ENCODE measurements at places on chromosomes 3 and 15.

- DNase-seq, result no peak
These were observed 19.3 kb upstream of the DPPA4 start for GRCh38 chr3:109356442-109357155.

DNA sequence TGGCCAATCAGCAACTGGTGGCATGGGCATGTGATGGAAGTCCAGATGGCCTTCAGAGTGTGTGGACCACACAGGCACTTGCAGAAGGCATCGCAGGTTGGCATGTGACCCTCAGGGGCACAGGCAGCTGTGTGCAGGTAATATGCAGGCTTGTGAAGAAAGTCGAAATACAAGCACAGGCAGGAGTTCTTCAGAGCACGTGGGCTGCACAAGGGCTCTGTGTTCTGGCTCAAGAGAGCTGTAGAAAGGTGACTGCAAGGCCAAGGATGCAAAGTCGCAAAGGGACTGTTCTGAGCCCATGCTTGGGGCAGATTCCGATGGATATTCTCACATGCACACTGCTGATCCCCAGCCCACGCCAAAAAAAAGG is 8.3 kb downstream of the LRRC2 start:
- DNase-seq, result no peak

GRCh38 chr15:92014281-92015030 is 160.9 kb downstream of the SLCO3A1 start:
- no peak for DNase-seq

- DNase-seq, result no peak
These were observed 205.7 kb downstream of the UACA start for GRCh38 chr15:70557521-70558258.

- no peak for DNase-seq
These were observed 540.9 kb downstream of the MAGI1 start for GRCh38 chr3:65497846-65498245.

- peak; percentile 53 for DNase-seq
These were observed 114.7 kb downstream of the GADL1 start for GRCh38 chr3:30779686-30780287.

GRCh38 chr3:117887901-117888300 is 1146.7 kb downstream of the IGSF11 start:
- DNase-seq, result no peak

- peak; percentile 58 for DNase-seq
These were observed 46.9 kb downstream of the CHSY1 start for GRCh38 chr15:101204739-101205535.

DNA sequence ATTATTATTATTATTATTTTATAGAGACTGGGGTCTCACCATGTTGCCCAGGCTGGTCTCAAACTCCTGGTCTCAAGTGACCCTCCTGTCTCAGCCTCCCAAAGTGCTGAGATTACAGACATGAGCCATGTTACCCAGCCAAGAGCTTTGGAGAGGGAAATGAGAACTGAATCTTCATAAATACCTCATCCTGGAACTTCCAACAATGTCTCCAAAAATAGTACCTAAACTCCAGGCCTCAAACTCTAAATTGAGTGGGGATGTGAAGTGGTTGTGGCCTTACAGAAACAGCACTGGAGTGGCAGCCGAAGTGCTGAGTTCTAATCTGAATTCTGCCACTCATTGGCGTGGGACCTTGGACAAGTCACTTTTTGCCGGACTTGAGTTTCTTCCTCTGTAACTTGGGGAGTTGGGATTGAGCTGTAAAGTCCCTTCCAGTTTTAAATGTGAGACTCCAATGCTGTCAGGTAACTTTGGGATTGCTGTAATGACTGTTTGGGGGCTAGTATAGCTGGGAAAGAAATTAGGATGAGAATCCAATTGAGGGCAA is 10.0 kb upstream of the SRP14 start:
- DNase-seq, result no peak

- DNase-seq, result no peak
These were observed 18.3 kb upstream of the EHD4 start for GRCh38 chr15:41990691-41991090.

DNA sequence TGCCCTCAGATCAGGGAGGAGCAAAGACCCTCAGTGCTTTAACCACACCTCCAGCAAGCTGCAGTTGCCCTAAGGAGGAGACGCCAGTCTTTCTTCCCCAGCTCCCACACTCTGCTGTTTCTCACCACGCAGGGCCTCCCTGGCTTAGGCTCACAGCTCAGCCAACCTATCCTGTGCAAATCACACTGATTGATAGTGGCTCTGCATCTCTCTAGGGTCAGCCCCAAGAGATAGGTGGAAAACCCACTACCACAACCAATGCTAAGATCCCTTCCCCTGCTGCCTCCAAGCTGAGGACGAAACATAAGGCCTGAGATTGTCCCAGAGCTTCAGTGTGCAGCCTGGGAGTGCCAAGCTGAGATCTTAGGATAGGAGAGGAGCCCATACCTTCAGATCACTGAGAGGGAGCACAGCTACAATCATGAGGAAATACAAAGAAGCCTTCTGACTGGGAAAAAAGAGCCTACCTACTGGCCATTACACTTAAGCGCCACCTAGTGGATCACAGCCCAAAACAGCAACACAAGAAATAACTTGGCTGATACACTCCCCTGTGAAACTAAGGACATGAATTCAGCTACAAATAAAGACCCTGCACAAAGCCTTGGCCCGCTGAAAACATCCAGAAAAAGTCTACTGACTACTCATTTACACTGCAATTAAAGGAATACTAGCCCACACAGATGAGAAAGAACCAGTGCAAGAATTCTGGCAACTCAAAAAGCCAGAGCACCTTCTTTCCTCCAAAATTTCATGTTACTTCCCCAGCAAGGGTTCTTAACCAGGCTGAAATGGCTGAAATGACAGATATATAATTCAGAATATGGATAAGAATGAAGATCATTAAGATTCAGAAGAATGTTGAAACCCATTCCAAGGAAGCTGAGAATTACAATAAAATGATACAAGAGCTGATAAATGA is 271.5 kb upstream of the DCBLD2 start:
- DNase-seq, result peak; percentile 83

DNA sequence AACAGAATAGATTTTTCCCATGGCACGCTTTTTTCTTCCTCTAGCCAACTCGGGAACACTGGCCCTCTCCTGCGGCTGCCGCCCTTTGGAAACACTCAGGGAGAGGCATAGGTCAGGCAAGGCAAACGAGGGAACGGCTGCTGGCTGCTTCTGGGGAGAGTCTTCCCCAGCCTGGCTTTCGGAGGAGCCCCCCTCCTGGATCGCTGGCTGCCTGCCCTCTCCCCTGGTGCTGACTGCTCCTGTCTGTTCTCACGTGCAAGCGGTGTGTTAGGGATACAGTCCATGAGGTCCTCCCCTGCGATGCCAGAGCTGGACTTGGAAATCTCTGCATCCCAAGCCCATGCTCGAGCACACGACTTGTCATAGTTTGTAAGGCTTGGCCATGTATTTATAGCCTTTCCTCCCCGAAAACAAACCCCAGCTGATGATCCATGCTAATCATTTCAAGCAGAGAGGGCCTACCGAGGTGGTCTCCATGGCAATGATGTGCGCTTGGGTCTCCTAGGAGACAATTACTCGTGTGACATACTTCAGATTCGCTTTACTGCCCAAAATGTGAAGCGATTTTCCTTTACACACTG is 315.6 kb upstream of the ATP10A start:
- no peak for DNase-seq

DNA sequence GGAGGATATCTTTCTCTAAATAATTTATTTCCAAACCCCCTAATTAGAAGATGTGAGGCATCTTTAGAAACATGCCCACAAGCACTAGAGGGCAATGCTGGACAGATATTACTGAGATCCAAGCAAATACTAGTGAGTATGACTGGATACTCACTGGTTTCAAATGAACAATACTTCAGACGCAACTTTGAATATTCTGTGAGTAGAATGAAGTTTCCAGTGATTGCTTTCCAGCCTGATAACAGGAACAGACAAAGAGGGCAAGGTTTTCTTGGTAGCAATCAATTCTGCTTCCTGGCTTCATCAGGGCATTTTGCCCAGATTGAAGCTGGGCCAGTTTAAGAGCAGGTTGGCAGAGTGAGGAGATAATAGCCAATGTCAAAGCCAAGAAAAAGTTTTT is 442.6 kb upstream of the PDZRN3 start:
- peak; percentile 4 for DNase-seq

DNA sequence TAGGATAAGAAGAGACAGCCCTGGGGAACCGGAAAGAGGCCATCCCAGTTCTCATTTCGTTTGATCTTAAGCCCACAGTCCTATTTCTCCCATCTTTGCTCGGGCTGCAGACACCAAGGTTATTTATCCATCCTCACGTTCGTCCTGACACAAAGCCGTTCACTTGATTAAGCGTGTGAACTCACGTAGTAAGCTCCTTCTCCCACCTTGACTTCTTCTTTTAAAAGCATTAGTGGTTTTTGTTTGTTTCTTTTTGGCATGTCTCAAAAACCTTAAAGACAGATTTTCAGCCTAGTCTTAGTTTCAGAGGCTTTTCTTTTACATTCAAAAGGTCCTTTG is 70.9 kb downstream of the TGFBR2 start:
- no peak for DNase-seq

- DNase-seq, result no peak
These were observed 53.8 kb downstream of the CCR1 start for GRCh38 chr3:46154311-46154710.

DNA sequence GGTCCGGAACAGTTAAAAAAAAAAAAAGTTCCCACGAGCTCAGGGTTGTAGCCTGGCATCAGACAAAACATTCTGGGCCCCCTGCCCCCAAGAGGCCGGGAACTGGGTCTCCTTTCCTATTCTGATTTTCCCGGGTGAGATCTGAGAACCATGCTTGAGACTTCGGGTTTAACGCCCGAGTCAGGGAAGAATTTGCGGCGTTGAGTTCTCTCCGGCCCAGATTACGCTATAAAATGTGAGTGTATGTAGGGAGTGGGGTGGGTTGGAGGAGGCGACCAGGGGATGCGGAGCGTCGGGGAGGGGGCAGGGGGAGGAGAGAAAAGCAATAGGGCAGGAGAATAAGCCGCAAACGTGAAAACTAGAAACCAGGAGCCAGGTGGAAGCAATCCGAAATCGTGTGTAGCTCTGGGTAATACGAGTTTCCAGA is 2.7 kb downstream of the ZIC1 start:
- peak; percentile 27 for DNase-seq

DNA sequence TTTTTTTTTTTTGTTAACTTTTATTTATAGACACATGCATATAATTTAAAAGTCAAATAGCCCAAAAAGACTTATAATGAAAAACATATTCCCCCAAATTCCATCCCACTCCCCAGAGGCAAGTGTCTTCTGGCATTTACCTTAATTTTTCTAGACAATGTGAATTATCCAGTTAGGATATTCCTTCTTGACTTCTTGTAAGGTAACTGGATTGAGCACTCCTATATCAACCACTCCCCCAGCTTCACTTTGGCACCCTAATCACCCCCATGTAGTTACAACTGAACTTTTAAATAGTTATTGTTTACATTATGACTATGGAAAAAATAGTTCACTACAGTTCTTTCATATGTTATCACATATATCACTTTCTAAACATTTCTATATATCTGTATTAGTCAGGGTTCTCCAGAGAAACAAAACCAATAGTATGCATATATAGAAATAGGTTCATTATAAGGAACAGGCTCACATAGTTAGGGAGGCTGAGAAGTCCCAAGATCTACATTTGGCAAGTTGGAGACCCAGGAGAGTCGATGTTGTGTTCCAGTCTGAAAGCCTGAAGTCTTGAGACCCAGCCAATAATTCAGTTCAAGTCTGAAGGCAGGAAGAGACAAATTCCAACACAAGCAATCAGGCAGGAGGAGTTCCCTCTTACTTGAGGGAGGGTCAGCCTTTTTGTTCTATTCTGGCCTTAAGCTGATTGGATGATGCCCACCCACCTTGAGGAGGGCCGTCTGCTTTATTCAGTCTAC is 175.8 kb downstream of the THSD4 start:
- DNase-seq, result no peak

DNA sequence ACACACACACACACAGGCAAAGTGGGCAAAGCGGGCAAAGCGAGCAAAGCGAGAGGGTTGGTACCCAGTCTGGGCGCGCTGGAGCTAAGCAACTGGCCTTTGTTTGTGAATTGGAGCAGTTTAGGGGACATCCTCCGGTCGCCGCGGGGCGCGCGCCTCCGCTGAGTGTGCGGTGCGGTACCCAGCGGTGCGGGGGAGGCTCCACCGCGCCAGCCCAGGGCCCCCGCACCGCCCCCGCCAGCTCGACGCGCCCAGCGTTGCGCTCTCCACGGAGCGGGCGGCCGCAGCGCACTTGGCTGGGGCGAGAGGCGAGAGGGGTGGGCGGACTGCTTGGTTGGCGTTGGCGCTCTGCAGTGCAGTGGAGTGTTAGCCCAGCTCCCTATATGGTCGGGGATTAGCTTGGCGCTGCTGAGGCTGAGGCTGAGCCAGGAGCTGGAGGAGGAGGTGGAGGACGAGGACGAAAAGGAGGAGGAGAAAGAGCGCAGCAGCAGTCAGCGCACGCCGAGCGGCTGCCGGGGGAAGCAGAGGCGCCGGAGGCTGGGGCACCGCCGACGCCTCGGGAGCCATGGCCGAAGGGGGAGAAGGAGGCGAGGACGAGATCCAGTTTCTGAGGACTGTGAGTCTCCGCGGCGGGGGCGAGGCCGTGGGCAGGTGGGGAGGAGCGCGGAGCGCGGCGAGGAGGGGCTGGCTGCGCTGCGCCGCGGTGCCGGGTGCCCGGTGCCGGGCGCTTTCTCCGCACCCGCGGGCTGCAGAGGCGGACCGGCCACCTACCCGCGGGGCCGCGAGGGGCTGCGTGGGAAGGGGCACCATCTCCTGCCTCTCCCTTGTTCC is at the start of gene RYR3:
RYR3 (plus strand) TSS at position 487 of the 831 bp plus-strand sequence; CDS start at position 566, 79 bp downstream.
- peak; percentile 5 for DNase-seq

DNA sequence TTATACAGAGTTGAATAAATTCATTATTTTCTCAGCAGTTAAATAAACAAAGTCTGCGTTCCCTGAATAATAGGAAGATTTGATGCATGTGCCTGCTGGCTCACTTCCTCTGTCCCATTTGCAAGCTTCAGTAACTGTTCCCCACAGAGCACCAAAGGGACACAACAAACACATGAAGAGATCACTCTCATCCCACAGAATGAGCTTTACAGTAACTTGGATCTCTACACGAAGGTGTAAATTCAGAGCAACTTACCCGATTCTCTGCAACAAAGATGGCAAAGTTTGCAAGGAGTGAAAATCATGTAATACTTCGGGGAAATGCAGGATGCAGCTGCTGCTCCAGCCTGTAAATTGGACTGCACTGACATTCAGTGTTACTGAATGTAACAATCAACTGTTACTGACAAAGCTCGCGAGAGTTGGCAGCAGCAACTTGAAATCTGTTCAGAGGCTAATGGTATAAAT is at the start of gene BCHE:
BCHE (minus strand) TSS at position 366 of the 468 bp plus-strand sequence. CDS start 6,390 bp downstream, outside the sequence.
- DNase-seq, result no peak
